ENCODE measurements at places on chromosomes 11 and 22. TPM values are rescaled to one million over a fixed set of nuclear protein-coding genes. Genes with fewer than 3 reads are reported as not detected.

CREBZF gene
- 40.4 TPM for total RNA-seq

SLC43A3 gene
- 48.0 TPM for total RNA-seq

PLAAT2 gene
- not detected for total RNA-seq

DBX1 gene
- total RNA-seq = not detected

SLC22A6 gene
- total RNA-seq = not detected

TRMT112 gene
- 219 TPM for total RNA-seq

HPX gene
- total RNA-seq = 0.32 TPM

MRGPRX4 gene
- total RNA-seq = not detected

NEFH gene
- 3.8 TPM for total RNA-seq

IGF2 gene
- 0.28 TPM for total RNA-seq

RBM4B gene
- total RNA-seq = 25.9 TPM

OR51Q1 gene
- total RNA-seq = not detected

NAV2 gene
- total RNA-seq = 9.5 TPM

MAPK8IP1 gene
- 5.1 TPM for total RNA-seq

- peak; percentile 72 for DNase-seq
Measured at GRCh38 chr11:28836285-28837081, 728.3 kb downstream of the METTL15 start.

GRCh38 chr11:114195981-114196731 lies 100.0 kb upstream of the NNMT start:
- DNase-seq = no peak

GRCh38 chr11:18650859-18651557 lies 16.9 kb upstream of the SPTY2D1 start:
- DNase-seq = peak; percentile 32

DNA sequence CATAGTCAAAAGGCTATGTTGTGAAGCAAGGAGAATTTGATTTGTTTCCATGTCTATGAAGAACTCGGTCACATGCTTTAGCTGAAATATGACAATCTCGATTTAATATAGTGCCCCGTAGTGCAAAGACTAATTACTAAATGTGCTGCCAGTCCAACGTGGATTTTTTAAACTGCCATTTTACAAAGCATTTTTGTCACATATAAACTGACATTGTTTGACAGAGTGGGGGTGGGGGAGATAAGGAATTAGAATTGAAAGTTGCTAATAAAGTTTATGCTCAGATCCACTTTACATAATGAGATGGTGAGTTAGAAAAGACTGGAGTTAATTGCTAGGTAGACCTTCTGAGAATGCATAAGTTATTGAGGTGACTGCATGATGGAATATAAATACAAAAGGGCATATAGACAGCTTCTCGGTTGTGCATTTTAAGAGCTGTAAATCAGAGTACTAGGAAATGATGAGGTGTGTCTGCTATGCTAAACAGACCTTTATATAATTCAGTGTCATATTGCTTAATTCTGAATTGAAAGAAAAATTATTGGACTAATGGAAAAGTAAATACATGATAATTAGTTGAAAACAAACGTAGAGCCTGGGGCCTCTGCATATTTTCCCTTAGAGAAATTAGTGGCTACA lies 158.9 kb upstream of the MTNR1B start:
- no peak for DNase-seq

- DNase-seq = no peak
Measured at GRCh38 chr11:114909866-114910265, 231.5 kb downstream of the NXPE2 start.

- no peak for DNase-seq
Measured at GRCh38 chr11:32884770-32885384, 7.7 kb upstream of the QSER1 start.

DNA sequence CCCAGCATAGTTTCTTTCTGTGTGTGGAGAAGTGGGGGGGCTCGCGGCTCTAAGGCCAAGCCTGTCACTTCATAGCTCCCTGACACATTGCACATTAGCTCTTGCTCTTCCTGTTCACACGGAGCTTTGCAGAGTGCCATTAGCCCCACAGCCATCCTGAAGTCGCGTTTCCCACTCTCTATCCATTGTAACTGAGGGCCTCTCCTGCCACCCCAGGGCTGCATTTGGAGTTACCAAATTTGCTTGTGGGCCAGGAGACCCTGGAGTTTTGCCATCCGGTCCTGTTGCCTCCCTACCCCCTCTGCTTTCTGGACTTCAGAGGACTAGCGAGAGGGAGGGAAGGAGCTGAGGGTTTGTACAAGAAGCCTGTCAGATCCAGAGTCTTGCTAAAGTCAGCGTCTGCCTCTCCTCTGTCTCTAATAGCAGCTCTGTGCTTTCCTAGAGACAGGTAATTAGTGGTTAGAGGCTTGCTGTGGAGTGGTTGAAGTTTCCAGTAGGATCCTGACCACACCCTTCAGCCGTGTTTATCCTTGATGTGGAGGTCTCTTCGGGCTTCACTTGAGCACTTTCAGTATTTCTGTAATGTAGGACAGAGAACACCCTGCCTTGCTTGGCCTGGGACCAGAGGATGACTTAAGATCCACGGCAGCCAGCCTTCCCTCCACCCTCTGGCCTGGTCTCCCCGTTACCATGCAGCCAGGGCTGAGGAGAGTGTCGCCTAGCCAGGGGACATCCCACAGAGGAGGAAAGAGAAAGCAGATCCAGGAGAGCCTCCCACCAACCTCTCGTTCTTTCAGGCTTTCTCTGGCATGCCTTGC lies 14.1 kb downstream of the DCPS start:
- DNase-seq = no peak

DNA sequence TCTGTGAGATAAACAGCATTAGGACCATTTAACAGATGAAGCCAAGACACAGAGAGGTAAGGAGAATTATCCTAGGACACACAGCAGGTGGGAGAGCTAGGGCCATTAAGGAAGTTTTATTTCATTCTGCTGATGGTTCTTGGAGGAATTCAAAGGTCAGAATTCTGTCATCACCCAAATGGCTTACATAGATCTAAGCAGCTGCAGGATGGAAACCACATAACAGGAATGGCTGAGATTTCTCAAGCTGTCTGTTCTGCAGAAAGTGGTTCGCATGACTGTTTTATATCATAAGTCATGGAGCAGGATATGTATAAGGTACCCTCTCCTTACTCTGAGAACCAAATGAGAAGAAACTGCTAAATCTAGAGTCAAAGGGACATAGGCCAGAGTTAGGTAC lies 163.2 kb upstream of the NARS2 start:
- no peak for DNase-seq

DNA sequence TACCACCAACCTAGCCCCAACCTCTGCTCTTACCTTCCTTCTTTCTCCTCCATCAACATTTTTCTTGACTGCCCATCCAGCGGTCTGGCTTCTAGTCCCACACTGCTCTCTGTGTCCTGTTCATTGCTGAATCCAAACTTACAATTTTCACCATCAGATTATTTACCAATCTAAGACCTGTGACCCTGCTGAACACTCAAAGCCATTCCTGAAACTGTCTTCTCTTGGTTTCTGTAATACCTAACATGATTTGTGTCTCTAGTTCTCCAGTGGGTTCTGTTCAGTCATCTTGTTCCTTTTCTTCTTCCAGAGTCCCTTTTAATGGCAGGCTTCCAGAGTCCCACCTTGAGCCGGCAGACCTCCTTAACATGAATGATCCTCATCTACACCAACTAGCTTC lies 24.1 kb downstream of the RRAS2 start:
- DNase-seq = no peak

DNA sequence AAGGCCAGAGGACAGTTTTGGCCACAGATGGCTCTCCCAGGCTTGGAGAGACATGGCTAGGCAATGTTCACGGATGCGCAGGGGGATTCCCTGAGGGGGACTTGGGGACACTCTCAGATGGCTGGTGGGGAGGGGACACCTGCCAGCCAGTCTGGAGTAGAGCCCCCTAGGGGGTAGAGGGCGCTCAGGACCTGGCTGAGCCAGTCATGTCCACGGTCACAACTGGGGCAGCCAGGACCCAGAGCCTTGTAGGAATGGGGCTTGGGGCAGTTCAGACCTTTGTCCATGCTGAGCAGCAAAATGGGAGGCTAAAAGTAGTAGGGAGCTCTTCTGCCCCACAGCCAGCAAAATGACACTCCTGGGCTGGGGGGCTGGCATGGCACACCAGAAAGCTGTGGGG lies 1.7 kb downstream of the CSDC2 start:
- no peak for DNase-seq

DNA sequence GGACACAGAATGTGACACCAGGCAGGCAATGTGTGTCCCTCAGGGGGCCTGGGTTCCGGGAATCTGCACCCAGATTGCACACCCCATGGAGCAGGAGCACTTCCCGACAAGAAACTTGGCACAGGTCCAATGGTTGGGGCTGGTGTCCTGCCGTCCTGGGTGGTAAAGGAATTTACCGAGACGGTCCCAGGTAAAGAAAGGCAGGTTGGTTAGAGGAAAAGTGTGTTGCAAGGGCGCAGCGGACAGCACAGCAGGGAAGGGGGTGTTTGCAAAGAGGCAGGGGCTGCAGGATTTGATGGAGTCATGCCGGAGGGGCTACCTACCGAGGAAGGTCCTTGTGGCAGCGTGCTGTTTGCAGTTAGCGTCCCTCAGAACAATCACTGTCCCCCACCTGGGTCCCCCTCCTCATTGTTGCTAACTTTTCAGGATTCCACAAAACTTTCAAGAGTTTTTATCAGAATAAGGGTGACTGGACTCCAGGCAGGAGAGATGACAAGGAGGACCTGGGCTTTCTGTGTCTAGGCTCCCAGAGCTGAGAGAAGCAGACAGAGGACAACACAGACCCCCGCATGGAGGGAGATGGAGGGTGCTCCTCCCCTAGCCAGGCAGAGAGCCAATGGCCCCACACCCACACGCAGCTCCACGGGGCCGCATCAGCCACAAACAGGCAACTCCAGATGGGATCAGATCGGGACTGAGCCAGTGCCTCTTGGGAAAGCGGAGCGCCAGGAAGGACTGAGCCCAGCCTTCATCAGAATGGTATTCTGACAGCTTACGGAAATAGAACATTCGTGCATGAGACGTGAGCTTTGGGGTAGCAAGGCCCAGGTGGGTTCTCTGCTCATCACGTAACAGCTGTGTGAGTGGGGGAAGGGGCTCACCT lies 1423.9 kb downstream of the BRD1 start:
- DNase-seq = no peak

- no peak for DNase-seq
Measured at GRCh38 chr11:55707029-55707428, 45.0 kb downstream of the OR4C6 start.

DNA sequence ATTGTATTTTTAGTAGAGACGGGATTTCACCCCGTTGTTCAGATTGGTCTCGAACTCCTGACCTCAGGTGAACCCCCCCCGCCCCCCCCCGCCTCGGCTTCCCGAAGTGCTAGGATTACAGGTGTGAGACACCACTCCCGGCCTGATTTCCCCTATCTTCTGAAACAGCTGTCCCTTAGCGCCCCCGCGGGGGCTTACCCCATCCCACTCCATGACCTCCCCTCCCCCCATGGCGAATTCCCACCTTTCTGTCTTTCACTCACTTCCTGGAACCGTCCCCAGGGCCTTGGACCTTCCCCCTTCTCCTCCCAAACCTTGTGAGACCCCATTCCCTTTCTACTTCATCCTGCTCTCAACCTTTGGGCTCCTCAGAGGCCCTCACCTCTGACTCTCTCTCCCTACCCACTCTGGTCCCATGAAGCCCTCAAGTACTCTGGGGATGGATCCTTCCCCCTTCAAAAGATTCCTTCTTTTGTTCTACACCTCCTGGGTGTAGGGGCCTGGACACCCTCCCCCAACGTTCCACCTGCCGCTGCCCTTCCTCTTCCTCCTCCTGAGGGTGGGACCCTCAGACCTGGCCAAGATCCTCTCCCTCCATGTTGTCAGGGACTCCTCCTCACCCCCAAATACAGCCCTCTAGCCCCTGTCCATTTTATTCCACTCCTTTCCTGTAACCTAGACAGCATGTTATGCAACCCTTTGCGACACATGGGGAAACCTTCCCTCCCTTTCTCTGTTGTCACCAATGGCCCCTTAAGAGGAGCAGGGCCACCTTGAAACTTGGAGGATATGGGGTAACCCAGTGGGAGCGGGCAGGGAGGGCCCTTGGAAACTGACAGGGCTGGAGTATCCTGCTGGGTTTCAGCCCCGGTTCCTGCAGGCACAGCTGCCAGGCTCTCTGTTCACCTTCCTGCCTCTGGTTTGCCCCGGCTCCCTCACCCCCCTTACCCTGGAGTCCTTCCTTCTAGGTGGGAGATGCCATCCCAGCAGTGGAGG lies 1.1 kb downstream of the PRDX5 start:
- no peak for DNase-seq

GRCh38 chr11:117823946-117824420 lies 561 bp downstream of the FXYD2 start:
- peak; percentile 67 for DNase-seq

GRCh38 chr11:94586978-94587377 lies 19.8 kb downstream of the PIWIL4 start:
- DNase-seq = no peak

- no peak for DNase-seq
Measured at GRCh38 chr11:10858439-10859325, 829 bp upstream of the ZBED5 start.

DNA sequence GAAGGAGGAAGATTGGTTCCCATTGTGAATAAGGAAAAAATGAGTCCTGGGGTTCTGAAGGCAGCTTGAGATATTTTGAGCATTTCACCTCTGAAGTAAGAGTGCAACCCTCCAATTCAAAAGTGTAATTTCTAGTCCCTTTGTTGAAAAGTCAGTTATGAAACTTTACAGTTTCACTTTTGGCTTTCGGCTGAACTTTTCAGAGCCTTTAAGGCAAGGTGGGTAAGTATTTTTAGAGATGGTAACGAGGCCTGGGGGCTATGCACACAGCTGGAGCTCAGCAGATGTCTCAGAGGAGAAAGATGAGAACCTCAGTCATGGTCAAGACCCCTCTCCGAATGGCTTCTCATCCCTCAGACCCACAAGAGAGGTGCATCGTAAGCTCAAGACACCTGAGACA lies 267.6 kb downstream of the KIRREL3 start:
- no peak for DNase-seq

DNA sequence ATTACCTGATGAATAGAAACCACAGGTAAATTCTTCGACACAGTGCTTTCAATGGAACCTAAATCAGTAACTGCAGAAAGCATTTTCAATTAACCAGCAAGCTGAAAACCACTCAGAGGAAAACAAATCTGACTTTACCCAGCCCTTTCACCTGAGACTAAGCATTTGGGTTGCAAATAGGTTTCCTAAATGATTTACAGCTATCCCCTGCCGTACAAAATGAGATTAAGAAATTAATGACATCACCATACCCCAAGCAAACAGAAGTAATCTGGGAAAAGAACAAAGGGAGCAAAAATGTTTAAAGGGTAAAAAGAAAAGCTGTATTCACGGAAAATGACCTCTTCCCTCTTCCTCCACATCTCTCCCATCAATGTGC lies 584 bp downstream of the NOX4 start:
- no peak for DNase-seq

- DNase-seq = no peak
Measured at GRCh38 chr11:14894657-14895598, 2.9 kb upstream of the CYP2R1 start.

DNA sequence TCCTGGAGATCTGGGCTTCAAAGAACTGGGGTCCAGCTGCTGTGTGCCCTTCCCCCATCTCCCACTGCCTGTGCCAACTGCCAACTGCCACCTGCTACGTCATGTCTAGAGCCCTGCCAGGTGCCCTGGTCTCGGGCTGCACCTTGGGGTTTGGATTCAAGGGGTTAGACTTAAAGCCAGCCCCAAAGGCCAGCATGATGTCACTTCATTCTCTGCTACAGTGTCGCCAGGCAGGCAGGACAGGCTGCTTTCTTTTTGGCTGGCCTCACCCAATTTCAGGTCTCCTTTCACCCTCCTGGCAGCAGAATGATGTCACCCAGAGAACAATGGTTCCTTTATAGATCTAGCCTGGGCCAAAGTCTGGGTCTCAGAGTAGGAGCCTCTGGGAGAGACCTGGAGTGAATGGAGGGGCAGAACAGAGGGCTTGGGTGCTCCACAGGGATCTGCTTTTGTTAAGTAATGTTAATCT lies 79.5 kb upstream of the CRYBB3 start:
- DNase-seq = no peak

GRCh38 chr22:33515795-33516194 lies 404.5 kb downstream of the LARGE1 start:
- DNase-seq = no peak

Measured in pulmonary artery endothelial cell (primary cell).